Stimulated activated CD8-positive, alpha-beta memory T cell treated with anti-CD3 and anti-CD28 coated beads, Interleukin-4, amount 100 ng/mL, for 48 hours (primary cell): ENCODE measurements at places on chromosomes 1 and 21.

DNA sequence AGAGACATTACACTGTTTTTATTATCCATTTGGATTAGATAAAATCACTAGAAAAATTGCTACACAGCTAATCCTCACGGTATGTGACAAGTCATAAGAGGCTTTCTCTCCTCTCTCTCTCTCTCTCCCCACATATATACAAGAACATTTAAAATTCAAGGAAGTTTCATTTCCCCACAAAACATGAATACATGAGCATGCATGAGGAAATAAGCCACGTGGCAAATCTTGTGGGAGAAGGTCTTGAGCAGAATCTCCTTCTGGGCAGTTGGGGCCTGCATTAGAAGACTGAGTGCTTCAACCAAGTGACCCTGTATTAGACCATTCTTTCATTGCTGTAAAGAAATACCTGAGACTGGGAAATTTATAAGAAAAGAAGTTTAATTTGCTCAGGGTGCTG lies 1313.1 kb downstream of the MRPL39 start:
- no peak for DNase-seq

GRCh38 chr1:233668725-233669294 lies 54.9 kb downstream of the KCNK1 start:
- DNase-seq, result no peak

GRCh38 chr1:232473324-232473723 lies 156.6 kb downstream of the SIPA1L2 start:
- no peak for DNase-seq

DNA sequence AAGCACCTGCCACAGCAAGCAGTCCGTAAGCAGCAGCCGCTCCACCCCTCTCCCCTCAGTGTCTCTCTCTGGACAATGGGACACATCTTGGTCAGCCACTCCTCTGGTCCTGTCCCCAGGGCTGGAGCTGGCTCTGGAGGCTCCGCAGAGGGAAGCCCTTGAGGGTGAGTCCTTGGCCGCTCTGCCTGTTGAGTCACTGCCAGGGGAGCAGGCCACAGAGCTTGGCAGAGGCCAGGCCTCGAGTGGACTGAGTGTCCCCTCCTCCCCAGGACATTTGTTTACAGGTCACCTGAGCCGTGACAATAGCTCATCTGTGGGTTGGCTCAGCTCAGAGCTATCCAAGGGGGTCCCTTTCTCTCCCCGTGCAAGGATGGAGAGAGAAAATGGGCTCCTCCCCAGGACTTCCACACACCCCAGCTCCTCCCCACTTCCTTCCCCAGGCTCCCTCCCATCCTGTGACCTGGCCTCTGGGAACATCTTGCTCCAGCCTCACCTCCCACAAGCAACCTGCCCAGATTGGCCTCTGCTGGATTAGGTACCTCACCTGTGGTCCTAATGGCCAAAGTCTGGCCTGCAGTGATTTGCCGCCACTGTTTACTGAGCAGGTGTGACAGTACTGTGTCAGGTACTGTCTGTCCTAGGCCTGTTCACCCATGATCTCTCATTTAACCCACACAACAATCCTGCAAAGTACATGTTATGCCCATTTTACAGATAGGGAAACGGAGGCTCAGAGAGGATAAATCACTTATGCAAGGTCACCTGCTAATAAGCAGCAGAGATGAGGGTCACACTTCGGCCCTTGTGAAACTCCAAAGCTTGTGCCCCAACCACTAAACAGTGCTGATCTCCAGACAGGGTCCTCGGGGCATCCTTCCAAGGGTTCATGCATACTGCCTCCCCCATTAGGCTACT lies 4.8 kb downstream of the FAM131C start:
- no peak for DNase-seq

DNA sequence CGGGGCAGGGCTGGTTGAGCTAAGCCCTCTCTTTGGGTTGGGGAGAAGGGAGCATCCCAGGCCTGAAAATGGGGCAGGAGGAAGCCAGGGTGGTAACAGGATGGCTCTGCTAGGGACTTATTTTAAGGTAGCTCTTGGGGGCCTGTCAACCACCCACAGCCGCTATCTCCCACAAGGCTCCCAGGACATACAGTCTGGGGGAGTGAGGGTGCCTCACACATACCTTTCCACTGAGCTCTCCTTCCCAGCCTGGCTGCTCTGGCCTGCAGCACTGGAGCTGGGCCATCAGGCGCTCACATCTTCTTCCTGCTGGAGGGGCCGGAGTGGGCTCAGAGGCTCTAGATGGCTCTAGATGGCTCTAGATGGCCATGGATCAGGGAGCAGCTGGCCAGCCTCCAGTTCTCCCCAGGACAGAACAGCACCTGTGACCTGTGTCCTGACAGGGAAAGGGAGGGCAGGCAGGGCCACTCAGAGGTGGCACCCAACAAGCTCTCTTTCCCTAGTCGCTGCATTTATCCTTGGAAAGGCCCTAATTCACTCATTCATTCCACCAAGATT lies 11.0 kb upstream of the NPPB start:
- DNase-seq, result no peak
